GM12865 (cell line): ENCODE measurements at places on chromosomes 12 and 14.

DNA sequence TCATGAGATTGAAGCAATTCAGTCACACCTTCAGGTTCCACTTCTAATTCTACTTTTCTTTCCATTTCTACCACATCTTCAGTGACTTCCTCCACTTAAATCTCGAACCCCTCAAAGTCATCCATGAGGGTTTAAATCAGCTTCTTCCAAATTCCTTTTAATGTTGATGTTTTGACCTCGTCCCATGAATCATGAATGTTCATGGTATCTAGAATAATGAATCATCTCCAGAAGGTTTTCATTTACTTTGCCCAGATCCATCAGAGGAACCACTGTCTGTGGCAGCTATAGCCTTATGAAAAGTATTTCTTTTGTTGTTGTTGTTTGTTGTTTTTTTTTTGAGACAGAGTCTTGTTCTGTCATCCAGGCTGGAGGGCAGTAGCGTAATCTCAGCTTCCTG lies 7.6 kb downstream of the RXYLT1 start:
- DNase-seq, result no peak

- no peak for DNase-seq
Measured at GRCh38 chr12:53748072-53748840, 3.5 kb downstream of the CISTR start.

- DNase-seq, result no peak
Measured at GRCh38 chr14:97297100-97297499, 499.9 kb downstream of the VRK1 start.

DNA sequence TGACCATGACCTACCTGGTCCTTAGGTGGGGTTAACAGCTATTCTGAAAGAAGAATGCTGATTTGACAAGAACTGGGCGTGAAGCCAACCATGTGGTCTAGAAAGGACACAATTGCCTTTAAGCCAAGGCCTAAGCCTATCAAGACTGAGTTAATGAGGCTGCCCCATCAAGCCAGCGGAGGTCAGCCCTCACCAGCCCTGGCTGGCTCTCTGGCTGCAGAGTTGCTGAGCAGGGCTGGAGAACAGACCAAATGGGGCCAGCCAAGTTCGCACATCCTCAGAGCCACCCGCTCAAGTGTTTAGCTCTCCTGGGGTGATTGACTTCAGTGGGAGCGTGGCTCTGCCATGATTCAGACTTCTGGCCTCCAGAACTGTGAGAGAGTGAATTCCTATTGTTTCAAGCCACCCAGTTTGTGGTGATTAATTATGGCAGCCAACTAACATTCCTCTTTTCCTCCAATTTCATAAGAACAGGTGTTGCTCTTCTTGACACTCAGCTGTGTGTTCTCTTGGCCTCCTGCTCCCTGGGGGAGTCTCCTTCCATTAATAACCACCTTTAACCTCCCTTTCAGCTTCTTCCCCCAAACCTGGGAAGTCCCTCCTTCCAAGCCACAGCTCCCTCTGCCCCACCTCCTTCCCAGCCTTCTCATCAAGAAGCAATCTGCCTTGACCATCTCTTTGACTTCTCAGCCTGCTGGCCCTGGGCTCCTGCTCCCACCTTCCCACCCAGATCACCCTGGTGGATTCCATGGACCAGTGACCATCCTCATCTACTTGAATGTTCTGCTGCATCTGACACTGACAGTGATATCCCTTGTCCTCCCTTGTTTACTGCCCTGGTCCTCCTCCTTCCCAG lies 5.3 kb upstream of the SERPINA5 start:
- no peak for DNase-seq

- DNase-seq, result no peak
Measured at GRCh38 chr12:101813117-101813516, 17.6 kb downstream of the GNPTAB start.

- DNase-seq, result peak; percentile 17
Measured at GRCh38 chr12:45914090-45914489, 76.3 kb downstream of the SCAF11 start.

GRCh38 chr12:19382563-19382962 lies 56.7 kb upstream of the AEBP2 start:
- DNase-seq, result no peak

DNA sequence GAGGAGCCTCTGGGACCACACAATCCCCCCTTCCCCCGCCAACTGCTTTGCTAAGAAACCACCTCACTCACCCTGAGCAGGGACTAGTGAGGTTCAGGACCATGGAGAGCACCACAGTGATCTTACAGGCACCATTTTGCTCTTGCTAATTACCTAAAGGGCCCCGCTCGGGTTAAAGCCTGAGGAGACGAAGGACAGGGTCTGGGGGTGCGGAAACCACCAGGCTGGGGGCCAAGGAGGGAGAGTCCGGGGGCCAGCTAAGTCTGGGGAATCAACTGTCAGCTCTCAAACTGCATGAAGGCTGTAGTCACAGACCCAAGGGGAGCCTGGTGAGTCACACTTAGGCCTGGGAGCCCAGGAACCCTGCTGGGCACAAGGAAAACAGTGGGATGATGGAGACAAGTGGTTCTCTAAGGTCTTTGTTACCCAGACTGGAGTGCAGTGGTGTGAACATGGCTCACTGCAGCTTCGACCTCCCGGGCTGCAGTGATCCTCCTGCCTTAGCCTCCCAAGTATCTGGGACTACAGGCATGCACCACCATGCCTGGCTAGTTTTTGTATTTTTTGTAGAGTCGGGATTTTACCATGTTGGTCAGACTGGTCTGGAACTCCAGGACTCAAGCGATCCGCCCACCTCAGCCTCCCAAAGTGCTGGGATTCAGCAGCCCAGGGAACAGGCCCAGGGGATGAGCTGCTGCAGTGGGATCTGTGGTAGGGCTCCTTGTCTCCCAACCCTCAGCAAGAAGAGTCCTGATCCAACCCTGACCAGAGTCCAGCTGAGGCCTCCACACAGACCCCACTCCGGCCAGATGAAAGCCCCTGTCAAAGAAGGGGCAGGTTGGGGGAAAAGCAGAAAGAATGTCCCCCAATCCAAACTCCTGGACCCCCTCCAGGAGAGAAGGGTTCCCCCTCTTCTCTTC lies 98.8 kb downstream of the CALM1 start:
- peak; percentile 61 for DNase-seq

- no peak for DNase-seq
Measured at GRCh38 chr14:83575301-83575700, 1954.6 kb upstream of the FLRT2 start.

DNA sequence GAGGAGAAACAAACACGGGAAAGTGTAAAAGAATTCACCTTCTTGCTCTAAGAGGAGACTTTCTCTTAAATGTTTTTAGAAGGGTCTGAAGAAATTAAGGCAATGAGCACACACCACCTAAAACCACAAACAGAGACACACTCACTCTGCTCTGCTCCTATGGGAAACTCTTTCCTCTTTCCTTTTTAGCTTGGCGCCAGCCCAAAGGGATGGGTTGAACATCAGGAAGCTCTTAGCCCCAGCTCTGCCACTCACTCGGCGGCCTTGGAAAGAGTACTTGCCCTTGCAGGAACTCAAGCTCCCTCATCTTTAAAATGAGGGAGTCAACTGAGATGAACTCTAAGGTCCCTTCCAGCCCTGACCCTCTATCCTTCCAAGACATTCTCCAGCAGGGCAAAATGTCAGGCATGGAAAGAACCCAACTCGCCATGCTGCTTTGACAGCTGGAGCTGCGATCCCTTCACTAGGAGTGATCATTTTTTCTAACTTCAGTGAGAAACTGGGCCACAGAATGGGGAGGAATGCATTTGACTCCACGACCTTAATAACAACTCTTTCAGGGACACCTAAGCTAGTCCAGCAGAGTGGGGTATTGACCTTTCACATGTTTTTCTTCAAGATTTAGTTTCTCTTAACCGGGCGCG lies 980 bp upstream of the RNASE8 start:
- no peak for DNase-seq

GRCh38 chr14:20707622-20708021 lies 19.1 kb downstream of the ANG start:
- no peak for DNase-seq

DNA sequence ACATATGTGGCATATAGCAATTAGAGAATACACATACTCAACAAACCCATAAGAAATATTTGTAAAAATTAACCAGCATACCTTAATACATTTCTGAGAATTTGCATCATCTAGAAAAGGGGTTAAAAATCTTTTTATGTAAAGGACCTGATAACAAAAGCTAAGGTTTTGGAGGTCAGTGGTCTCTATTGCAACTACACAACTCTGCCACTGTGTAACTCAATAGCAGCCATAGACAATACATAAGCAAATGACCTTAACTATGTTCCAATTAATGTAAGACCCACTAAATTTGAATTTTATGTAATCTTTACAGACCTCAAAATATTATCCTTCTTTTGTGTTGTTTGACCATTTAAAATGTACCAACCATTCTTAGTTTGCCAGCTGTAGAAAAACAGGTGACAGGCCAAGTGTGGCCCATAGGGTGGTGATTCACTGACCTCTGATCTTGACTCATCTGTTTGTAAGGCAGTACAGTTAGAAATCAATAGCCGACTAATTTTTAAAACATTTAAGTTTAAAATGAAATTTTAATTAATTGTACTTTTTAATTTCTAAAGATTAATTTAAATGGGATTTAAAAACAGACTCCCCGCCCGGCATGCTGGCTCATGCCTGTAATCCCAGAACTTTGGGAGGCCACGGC lies 7.4 kb upstream of the EPS8 start:
- no peak for DNase-seq

- no peak for DNase-seq
Measured at GRCh38 chr14:93082576-93083001, 33.1 kb downstream of the ITPK1 start.

GRCh38 chr14:68449561-68450181 lies 343.2 kb downstream of the ZFP36L1 start:
- DNase-seq, result peak; percentile 23

DNA sequence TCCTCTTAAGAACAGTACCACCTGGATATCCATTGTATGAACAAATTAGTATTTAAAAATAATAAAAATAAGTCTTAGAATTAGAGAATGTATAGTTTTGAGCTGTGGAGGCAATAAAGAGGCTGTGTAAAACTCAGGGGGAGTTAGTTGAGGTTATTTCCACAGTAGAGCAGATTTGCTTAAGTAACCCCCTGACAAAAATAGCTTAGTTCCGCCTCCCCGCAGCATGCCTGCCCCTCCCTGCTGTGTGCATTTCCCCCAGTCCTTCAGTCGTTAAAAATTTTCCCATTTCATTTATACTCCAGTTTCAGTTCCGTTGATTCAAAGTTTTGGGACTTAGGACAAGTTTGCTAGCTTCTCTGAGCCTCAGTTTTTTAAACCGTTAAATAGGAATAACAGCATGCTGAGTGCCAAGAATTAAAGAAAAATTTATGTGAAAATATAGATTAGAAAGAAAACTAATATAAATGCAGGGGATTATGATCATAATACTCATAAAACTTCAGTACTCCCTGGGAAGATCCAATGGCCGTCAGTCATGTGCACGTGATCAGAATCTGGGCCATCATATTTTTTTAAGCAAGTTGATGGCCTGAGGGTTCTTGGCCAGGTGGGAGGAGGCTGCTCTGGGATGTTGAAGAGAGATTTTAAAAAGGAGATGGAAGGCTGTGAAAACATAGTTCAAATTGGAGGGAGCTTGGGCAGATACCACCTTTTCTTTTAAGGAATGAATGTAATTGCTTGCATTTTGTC lies 14.5 kb upstream of the SLC38A2 start:
- DNase-seq, result peak; percentile 84

DNA sequence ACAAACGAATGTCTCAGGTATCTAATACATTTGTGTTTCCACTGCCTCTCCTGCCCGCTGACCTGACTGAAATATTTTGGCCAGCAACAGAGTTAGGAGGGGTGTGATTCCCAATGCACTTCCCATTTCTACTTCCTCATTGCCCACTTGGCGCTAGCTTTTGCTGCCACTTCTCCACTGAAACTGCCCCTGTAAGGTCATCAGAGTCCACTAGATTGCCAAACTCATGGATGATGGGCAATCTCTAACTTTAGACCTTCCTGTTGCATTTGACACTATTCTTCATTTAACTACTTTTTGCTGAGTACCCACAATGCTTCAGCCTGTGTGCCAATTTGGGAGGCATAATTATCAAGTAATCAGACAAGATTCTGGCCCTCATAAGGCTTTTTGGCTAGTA lies 40.8 kb downstream of the GPR65 start:
- DNase-seq, result no peak

DNA sequence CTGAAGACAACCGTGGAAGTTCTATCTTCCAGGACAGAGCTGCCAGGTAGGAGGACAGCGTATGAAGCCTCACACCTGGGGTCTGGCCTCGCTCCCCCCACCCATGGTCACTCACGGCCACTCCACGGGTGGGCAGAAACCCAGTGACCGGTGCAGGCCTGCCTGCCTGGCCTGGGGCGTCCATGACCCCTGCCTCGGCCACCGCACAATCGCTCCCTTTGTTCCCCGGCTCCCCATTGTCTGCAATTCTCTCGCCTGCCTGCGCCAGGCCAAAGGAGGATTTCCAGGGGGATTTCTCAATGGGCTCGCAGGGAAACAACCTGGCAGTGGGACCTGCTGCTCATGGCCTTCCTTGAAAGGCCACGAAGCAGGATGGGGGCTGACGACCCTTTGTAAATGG lies 22.6 kb downstream of the CCDC85C start:
- no peak for DNase-seq

- no peak for DNase-seq
Measured at GRCh38 chr12:28446031-28446430, 255.8 kb downstream of the CCDC91 start.

- no peak for DNase-seq
Measured at GRCh38 chr12:93237235-93237915, 140.3 kb upstream of the NUDT4 start.

DNA sequence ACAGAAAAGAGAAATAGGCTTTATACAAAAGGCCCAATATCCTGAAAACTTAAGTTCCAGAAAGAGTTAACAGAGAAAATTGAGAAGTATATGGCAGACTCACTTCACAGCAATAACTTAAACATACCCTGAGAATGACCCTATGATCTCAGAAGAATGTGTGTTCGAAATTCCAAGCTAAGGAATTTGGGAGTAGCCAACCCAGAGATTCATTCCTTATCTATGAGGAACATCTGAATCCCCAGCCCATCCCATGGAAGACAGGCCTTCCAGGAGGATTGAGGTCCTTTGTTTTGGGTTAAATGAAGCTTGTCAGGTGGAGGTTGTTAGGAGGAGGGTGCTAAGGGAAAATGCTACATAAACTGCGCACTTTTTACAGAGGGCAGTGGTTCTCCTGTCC lies 7.5 kb upstream of the SAV1 start:
- no peak for DNase-seq

- DNase-seq, result no peak
Measured at GRCh38 chr12:107435520-107435919, 250.1 kb upstream of the PWP1 start.

- no peak for DNase-seq
Measured at GRCh38 chr12:47052274-47052673, 27.1 kb upstream of the PCED1B start.

- DNase-seq, result peak; percentile 70
Measured at GRCh38 chr14:76647697-76648298, 113.5 kb upstream of the VASH1 start.

- DNase-seq, result no peak
Measured at GRCh38 chr14:76946753-76947077, 81.8 kb downstream of the IRF2BPL start.

GRCh38 chr12:82727886-82728285 lies 41.2 kb downstream of the TMTC2 start:
- DNase-seq, result no peak
